ENCODE measurements at places on chromosomes 1 and 21.

DNA sequence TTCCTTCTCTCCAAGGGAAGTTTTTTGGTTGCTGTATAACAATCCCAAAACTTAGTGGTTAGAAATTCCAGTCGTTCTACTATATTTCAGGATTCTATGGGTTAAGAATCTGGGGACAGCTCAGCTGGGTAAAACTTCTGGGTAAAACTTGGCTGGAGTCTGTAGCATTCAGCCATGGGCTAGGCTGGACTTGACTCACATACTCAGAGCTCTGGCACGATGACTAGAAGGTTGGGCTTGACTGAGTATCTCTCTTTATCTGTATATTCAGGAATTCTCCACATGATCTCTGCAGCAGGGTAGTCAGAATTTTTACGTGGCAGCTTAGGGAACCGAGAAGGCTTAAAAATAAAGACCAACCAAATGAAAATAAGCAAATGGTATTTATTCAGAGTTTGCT, 28.2 kb upstream of the HRNR start:
- DNase-seq = no peak

- DNase-seq = no peak
These were observed 41.7 kb downstream of the FMO4 start for GRCh38 chr1:171355727-171356126.

DNA sequence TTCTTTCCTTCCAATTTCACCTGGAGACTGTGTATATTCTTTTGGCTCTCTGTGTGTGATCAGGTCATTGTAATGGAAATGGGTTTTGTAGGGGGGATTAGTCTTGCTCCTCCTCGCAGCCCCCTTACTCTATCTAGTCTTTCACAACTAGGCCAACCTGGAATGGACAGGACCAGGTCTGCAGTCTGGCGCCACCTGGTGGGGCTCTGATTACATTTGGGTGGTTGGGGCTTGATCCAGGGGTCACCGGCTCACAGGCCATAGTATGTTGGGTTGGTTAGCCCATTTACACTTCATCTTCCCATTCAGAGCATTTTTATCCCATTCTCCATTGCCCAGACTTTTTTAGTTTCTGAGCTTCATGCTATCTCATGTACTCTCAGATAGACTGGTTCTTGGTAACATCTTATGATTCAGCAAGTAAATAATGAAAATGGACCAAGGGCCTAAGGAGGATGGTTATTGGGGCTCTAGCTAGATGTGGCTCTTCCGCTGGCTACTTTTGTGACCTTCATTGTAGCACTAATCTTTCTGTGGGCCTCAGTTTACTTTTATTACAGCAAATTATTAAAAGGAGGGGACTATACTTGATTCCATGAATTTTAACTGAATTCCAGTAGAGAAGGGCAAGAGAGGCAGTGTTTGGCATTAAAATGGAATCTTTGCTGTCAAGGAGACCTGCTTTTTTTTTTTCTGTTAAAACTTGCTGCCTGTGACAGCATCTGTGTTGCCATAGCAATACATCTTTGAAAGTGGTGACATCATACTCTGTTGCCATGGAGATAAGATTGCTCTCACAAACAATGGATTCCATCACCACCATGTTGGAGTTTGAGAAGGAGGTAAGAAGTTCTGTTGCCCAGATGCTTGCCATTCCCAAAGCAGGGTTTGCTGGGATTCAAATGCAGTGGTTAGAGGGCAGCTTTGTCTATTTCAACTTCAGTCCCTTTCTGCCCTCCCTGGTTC, 150.1 kb downstream of the PLXNA2 start:
- DNase-seq = peak; percentile 44

- no peak for DNase-seq
These were observed 59.4 kb downstream of the ZNF697 start for GRCh38 chr1:119588621-119589020.

GRCh38 chr1:207754974-207755700, 3.3 kb downstream of the CD46 start:
- DNase-seq = no peak

- DNase-seq = no peak
These were observed 40.7 kb downstream of the NME7 start for GRCh38 chr1:169326956-169327268.

DNA sequence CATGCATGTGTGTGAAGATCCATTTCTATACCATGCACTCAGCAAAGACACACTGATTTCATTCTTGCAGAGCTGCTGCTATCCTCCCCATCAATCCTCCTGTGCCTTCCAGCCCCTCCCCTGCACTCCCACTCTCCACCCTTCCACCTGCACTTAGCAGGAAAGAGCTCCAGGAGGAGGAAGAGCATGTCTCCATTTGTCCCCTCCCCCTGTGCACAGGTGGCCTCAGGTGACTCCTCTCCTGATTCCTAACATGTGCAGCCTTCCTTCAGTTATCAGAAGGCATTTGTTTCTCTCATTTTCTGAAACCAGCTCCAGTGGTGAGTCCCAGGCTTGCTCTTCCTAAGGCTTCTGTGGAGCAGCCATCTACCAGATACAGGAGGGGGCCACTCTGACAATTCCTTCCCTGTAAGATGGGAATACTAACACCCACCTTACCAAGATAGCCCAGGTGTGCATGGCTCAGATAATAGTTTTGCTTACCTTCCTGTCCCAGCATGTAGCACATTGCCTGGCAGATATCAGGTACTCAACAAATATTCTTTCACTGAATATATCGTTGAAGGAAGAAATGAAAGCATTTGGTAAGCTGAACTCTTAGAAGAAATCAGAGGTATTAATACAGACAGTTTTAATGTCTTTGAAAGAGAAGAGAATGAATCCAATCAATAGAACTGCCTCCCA, 21.9 kb upstream of the FAM3B start:
- DNase-seq = no peak

GRCh38 chr1:221873673-221874072, 131.8 kb upstream of the DUSP10 start:
- no peak for DNase-seq

DNA sequence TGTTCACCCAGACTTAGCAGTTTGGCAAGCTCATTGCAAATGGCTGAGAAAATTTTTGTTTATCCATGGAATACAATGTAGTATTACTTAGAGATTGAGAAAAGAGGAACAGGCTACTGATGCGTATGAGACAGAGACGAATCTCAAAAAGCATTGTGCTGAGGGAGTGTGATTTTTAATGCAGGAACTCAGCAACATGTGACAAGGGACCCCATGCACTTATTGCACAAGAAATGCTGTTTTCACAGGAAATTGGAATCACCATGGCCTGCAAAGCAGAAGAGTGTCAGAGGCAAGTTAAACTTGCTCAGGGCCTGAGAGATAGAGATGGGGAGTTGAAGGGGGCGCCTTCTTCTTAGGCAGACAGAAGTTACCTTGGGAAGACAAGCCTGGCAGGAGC, 32.6 kb upstream of the TLR5 start:
- no peak for DNase-seq

GRCh38 chr1:36303650-36304360, 2.4 kb upstream of the SH3D21 start:
- DNase-seq = no peak

- DNase-seq = no peak
These were observed 80.1 kb downstream of the HMGB4 start for GRCh38 chr1:33943978-33944377.

DNA sequence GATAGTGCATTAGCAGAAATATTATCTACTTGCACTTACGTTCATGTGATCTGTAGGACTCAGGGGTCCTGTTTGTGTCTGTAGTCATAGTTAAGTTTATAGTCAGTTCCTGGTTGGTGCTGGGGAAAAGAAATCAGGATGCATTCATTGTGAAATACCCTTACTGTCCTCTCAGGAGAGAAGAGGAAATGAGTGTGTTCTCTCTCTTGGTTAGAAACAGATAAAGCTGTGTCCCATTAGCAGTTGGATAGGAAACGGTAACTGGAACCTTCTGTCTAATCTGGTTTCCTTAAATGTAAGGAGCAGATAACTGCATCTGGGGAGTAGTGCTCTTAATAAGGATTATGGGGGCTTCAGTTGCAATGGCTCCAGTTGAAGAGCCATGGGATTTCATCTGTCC, 8.9 kb downstream of the SDCCAG8 start:
- no peak for DNase-seq

GRCh38 chr1:90558126-90558525, 159.0 kb downstream of the BARHL2 start:
- DNase-seq = no peak

DNA sequence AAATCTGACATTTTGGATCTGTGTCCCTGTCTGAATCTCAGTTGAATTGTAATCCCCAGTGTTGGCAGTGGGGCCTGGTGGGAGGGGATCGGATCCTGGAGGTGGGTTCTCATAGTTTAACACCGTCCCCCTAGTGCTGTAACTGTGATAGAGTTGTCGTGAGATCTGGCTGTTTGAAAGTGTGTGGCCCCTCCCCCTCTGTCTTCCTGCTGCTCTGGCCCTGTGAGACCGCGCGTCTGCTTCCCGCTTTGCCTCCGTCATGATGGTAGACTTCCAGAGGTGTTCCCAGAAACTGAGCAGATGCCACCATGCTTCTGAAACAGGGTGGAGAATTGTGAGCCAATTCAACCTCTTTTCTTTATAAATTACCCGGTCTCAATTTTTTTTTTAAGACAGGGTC, 25.0 kb downstream of the AGPAT3 start:
- no peak for DNase-seq

DNA sequence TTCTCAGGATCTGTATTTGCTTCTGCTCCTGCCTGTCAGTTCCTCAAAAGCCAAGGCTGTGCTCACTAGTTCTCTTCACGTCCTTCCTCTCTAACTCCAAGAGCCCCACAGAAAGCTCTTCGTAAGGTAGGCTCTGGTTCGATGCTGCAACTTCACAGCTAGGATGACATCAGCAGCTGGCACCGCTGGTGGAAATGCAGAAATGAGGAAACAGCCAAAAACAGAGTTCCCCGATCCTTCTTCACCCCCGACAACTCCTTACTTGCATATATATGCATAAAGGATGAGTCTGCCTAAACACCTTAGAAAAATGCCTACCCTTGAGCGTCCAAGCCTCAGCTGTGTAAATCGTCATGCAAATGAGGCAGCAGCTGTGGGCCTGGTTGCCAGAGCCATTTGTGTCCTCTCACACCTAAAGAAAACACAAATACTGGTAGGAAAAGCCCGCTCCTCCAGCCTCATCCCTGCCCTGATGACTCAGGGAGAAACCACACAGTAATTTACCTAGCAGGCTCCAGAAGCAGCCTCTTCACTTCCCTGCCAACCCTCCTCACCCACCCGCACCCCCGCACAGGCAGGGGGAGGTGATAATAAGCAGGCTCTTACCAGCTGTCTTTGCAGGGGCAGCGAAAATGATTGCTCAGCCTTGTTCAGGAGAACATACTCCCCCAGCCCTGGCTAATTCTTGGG, 28.2 kb downstream of the BATF3 start:
- peak; percentile 10 for DNase-seq

DNA sequence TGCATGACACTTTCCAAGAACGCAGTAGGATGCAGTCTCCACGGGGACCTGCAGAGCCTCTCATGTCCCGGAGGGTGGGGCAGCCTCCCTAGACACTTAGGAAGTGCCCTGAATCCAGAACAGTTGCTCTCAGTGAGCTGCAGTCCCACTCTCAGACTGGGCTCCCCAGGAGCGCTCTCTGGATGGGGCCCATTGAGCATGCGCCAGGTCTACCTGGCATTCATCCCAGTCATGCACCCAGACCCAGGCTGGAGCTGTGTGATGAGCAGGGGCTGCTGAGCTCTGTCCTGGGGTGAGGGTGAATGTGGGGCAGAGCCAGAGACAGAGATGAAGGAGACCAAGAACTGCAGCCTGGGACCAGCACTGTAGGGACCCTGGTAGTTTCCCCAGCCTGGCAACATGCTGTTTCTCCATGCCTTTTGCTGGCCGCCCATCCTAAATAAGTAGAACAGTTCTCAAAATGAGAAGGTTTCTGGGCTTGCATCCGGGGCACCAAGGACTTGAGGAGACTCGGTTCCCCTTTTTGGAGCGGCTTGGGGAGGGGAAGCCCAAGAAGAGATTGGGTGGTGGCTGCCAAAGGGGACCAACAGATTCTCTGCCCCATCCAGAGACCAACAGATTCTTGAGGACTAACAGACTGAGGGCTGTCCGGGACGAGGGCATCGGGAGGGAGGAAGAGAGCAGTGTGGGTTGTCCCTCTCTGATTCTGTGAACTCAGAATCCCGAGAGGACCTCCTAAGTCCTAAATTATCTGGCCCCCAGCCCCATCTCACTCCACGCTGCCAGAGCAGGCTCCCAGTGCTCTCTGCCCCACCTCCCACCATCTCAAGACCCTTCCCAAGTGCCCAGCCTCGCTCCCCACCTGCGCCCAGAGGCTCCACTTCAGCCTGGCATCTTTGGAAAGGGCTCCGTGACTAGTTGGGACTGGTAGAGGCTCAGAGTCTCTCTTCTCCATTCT, 1.0 kb upstream of the PGLYRP4 start:
- DNase-seq = no peak

- DNase-seq = no peak
These were observed 932 bp upstream of the RAB7B start for GRCh38 chr1:206003854-206004800.

- no peak for DNase-seq
These were observed 28.2 kb downstream of the UTS2 start for GRCh38 chr1:7824701-7825100.

GRCh38 chr1:18668046-18668445, 37.4 kb downstream of the PAX7 start:
- DNase-seq = no peak

- DNase-seq = no peak
These were observed 8.1 kb downstream of the CD247 start for GRCh38 chr1:167510244-167510643.

DNA sequence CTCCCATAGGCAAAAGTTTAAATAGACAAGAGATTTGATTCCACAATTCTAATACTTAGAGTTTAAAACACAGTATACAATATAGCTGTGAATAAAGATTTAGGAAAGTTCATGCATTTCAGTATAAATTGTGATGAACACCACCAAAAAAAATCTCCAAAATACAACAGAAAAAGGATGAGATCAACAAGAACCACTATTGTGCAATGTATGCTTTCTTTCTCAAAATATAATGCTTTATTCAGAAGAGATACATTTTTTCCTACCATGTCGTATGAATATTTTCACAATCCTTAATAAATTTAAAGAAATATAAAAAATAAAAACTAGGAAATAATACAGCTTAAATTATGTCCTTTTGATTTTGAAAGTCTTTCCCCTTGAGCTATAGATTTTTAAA, 1309.2 kb downstream of the MRPL39 start:
- no peak for DNase-seq

GRCh38 chr1:68363339-68363738, 86.4 kb downstream of the RPE65 start:
- no peak for DNase-seq

DNA sequence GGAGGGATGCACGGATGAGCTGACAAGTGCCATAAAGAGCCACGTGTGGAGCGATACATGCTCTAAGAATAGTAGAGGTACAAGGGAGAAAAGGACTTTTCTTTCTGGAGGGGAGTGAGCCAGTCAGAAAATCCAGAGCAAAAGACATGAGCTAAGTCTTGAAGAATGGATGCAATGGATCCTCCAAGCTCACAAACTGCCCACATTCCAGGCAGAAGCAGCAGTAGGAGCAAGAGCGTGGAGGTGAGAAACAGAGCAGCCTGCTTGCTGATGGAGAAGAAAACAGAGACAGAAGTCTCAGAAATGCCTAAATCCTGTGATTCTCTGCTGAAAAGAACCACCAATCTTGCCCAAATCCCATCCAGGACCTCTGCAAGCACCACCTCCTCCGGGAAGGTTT, 78.2 kb upstream of the RALGPS2 start:
- DNase-seq = no peak

All from CD4-positive, alpha-beta T cell treated with Interleukin-2 at 100 ng/mL for 4 hours (primary cell).